Inflammatory macrophage treated with lipopolysaccharide for 4 hours (primary cell): ENCODE measurements at places on chromosomes 13 and 19.
A peak's percentile ranks its signal among the peaks of the same experiment; 100 is the strongest.

DNA sequence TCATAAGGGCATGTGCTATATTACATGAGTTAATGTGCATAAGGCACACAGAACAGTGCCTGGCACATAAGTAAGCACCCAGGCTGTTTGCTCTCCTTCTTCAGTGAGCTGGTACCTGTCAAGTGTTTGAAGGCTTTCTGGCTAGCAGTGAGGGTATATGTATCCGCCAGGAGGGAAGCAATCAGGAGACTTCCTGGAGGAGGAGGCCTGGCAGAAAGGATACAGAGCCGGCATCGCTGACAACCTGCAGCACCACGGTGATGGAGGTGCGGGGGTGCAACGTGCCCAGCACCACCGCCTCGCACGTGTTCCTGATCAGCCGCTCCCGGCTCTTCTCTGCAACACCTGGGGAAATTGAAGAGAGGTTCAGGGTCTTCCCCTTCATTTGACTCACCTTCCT, 5.5 kb downstream of the EXOSC5 start:
- no peak for DNase-seq

- no peak for DNase-seq
Observed at GRCh38 chr19:54095136-54095858, 5.3 kb downstream of the OSCAR start.

GRCh38 chr19:30333291-30334065, 38.7 kb upstream of the ZNF536 start:
- no peak for DNase-seq

GRCh38 chr13:33873251-33873908, 55.4 kb downstream of the RFC3 start:
- no peak for DNase-seq

GRCh38 chr19:10361569-10362011, 18.8 kb downstream of the TYK2 start:
- no peak for DNase-seq

DNA sequence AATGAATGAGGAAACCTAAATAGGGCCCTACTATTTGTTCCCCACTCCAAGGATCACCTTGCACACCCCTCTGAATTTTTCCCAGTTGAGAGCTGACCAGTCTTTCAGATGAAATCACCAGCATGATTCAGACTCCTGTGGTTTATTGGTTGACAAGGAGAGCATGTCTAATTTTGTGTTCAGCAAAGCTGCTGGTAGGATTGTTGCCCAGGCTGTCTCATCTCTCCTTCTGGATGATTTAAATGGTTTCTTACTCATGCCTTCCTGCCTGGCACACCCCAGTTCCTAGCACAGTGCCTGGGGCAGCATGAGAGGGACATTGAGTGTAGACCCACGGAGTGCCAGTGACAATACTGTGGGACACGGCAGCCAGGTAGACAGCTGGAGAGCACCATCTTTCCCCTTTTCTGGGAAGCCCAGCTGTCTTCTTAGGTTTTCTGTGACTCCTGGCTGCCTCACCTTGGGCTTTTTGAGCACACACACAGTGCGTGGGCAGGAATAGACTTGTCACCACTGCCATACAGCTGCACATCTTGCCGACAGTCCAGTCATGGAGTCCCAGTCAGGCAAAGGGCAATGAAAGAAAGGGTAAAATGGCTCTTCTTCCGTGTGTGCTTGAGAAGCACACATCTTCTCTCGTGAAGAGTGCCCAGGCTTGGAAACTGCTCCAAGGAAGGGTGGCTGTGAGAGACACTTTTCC, 12.3 kb downstream of the FGF9 start:
- no peak for DNase-seq

DNA sequence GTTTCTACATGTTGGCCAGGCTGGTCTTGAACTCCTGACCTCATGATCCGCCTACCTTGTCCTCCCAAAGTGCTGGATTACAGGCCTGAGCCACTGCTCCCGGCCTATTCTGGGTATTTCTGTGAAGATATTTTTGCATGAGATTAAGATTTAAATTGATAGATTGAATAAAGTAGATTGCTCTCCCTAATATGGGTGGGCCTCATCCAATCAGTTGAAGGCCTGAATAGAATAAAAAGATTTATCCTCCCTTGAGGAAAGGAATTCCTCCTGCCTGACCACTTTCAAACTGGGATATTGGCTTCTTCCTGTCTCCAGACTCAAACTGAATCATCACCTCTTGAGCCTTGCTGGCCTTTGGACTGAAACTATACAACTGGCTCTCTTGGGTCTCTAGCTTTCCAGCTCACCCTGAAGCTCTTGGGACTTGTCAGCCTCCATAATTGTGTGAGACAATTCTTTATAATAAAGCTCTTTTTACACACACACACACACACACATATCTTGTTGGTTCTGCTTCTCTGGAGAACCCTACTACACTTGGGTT, 36.1 kb upstream of the CXCL17 start:
- no peak for DNase-seq

DNA sequence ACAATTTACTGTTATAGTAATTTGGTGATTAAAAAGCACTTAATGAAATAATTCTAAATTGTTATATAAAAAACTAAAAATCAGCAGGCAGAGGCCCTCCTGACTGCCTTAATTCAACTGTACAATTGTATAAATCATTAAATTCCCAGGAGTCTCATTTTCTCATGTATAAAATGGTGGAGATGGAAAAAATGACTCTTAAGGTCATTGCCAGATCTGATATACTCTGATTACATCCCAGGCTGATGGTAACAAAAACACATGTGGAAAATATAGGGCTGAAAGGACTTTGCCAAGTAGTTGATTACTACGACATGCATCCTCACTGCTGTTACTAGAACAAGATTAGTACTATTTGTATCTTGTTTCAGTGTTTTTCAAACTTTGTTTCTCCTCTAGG, 1020.0 kb upstream of the SLC10A2 start:
- no peak for DNase-seq

GRCh38 chr19:1474011-1474764, 4.8 kb downstream of the C19orf25 start:
- no peak for DNase-seq

GRCh38 chr19:46862503-46862834, 1.7 kb downstream of the ARHGAP35 start:
- no peak for DNase-seq

DNA sequence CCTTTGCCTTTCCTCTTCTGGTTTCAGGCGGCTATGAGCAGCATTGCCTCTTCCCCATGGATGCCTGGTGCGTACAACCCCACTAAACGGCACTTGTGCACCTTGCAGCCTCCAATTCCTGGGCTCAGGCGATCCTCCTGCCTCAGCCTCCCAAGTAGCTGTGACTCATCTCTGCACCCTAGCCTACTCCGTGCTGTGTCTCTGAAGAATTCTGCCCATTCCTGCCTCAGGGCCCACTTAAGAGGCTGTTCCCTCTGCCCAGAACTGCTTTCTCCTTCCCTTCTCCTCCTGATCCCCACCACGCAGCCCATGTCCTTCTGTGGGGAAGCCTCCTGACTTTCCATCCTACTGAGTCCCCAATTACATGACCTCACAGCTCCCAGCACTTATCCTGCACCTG, 142.2 kb upstream of the ZNF507 start:
- DNase-seq = no peak

DNA sequence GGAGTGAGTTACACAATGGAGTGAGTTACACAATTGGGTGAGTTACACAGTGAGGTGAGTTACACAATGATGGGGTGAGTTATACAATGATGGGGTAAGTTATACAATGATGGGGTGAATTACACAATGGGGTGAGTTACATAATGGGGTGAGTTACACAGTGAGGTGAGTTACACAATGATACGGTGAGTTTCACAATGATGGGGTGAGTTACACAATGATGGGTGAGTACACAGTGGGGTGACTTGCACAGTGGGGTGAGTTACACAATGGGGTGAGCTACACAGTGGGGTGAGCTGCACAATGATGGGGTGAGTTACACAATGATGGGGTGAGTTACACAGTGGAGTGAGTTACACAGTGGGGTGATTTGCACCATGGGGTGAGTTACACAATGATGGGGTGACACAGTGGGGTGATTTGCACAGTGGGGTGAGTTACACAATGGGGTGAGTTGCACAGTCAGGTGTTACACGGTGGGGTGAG, 52.5 kb upstream of the GAS6 start:
- DNase-seq = peak; percentile 9

DNA sequence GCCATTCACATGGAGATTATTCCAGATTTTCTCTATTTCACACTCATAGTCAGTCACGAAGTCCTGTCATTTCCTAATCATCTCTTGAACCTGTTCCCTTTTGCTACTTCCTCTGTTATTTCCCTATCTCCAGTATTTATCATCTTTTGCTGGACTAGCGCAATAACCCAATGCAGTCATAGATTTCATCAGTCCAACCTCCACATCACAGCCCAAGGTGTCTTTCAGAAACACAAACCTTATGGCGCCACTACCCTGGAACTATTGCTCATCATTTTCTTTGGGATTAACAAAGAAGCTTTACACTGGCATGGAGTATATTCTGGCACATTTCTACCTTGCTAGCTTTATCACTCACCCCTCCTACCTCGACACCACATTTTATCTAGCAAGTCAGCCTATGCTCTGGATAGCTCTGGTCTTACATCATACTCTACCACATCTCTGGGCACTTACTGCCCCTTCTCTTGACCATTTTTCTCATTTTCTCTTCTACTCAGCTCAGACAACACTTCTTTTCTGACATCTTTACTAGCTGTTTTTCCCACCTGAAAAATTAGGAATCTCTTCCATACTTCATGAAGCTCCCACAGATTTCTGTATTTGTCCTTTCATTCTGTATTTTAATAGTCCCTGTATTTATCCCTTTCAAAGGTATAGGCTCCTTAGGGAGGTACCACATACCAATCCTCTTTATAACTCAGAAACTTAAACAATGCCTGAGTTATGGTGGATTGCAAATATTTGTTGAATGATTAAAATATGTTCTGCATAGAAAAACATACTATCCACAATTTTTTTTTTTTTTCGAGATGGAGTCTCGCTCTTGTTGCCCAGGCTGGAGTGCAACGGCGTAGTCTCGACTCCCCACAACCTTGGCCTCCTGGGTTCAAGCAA, 534.7 kb downstream of the KLF12 start:
- peak; percentile 2 for DNase-seq

DNA sequence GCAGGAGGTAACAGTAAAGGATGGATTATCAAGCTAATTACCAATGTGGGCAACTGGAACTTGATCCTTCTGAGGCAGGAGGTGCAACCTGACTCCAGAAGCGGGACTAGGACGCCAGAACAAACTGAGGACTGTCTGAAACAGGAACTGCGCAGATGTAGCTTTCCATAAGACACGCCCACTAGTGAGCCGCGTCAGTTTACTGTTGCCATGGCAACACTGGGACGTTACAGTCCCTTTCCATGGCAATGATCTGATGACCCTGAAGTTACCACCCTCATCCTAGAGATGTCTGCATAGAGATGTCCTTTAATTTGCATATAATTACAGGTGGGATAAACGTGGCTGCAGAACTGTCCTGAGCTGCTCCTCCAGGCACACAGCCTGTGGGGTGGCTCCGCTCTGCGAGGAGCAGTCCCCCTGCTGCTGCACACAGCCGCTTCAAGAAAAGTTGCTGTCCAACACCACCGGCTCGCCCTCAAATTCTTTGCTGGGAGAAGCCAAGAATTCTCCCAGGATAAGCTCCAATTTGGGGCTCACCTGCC, 816.6 kb downstream of the UQCRFS1 start:
- DNase-seq = no peak

DNA sequence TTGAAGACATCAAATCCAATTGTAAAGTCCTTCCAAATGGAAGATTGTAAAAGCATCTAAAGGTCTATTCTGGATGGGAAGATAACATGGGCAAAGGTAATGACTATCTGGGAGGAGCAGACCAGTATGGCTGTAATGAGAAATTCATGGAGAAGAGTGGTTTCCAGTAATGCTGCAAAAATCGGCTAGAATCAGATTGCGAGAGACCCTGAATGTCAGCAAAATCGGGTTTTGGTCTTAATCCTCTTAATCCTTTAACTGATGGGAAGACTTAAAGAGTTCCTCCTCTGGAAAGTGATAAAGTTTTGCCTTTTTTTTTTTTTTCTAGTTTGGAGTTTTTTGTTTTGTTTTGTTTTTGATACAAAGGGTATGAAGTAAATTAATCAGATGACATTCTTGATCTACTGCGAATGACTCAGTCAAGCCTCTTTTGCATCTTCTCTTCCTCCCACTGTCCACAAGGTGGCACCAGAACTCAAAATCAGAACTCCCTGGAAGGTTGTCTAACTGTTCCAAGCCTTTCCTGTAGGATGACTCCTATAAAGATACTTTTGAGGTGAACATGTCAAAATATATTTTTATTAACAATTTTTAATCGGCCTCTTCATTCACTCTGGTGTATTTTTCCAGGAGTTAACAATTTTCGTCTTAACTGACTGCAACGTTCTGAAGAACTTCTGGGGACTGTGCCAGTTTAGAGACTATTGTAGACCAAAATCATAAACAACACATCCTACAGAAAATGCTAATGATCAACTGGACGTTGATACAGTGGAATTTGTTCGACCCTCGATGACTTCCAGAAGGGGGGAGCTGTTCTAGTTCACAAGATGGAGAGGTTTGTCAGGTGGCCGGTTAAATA, 213.3 kb upstream of the MIR17HG start:
- DNase-seq = peak; percentile 66

DNA sequence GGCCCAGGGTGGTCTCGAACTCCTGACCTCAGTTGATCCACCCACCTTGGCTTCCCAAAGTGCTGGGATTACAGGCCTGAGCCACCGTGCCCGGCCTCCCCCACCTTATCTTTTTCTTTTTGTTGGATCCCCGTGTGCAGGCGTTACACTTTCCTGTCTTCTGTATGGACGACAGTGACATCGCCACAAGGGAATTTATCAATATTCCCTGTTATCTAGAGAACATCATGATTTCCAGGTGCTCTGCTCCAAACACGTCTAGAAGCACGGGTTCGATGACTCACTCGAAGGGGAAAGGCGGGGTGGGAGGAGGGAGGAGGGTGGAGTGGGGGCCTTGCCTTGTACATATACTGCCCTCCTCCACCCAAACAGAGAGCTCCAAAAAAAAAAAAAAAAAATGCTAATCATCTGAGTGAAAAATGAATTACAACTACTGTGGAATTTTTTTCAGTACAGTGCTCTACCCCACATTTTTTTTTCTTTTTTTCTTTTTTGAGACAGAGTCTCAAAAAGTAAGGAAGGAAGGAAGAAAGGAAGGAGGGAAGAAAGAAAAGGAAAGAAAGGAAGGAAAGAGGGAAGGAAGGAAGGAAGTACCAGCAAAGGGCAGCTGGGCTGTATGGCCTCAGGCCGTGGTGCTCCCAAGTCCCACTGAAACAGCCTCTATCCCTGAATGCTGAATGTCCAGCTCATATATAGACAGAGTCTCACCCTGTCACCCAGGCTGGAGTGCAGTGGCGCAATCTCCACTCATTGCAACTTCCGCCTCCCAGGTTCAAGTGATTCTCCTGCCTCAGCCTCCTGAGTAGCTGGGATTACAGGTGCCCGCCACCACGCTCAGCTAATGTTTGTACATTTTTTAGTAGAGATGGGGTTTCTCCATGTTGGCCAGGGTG, 36.8 kb downstream of the INSR start:
- DNase-seq = no peak
